ENCODE measurements at places on chromosomes 1 and 21.

GRCh38 chr21:38032082-38032801, 116.0 kb upstream of the KCNJ6 start:
- DNase-seq: no peak

GRCh38 chr1:223016381-223016780, 126.7 kb downstream of the TLR5 start:
- DNase-seq: no peak

GRCh38 chr1:115337276-115337632, 795 bp downstream of the NGF start:
- no peak for DNase-seq

GRCh38 chr1:234692966-234693580, 83.1 kb upstream of the IRF2BP2 start:
- no peak for DNase-seq

- no peak for DNase-seq
These were observed 11.3 kb downstream of the CRABP2 start for GRCh38 chr1:156693848-156694689.

GRCh38 chr1:78619803-78620579, at the start of gene IFI44L:
IFI44L (plus strand) TSS chr1:78620448; CDS start chr1:78627916, 7,468 bp downstream.
- DNase-seq: peak; percentile 50

DNA sequence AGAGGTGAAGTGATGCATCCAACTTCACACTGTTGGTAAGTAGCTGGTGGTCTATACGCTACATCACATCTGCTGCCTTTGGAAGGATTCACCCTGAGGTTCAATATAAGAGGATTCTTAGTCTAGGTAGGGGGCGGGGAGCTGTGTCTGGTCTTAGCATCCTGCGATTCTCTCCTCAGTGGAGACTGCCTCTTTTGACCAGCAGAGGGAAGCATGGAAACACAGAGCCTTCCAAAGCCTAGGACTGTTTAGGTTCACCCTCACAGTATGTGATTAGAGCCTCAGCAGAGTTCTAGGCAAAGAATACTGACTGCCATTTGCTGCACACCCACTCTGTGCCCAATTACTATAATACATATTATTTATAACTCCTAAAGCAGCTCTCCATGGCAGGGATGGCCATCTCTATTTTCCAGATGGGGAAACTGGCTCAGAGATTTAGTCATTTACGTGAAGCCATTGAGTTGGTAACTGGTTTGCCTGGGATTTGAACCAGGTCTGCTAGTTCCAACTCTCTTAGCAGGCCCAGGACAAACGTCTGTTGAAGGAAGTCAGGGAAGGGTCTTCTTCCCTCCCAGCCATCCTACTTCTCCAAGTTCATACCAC, 28.9 kb upstream of the EFCAB14 start:
- DNase-seq: no peak

- no peak for DNase-seq
These were observed 67.6 kb upstream of the LRRC8B start for GRCh38 chr1:89457046-89457445.

DNA sequence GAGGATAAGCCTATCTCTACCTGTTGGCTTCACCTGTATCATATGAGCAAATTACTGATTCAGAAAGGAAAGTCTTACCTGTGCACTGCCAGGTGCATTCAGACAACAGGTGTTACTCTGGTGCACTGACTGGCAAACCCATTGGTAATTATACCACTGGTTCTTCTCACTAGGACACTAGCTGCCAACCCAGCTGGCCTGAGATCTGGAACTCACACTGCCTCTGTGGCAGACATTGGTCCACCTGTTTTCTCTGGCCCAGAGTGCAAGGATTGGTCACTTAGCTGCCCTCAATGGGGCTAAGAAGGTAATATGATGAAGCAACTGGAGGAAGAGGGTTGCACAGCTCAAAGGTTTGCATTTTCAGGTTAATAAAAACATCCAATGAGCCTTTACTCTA, 140.2 kb upstream of the DNAH14 start:
- no peak for DNase-seq

DNA sequence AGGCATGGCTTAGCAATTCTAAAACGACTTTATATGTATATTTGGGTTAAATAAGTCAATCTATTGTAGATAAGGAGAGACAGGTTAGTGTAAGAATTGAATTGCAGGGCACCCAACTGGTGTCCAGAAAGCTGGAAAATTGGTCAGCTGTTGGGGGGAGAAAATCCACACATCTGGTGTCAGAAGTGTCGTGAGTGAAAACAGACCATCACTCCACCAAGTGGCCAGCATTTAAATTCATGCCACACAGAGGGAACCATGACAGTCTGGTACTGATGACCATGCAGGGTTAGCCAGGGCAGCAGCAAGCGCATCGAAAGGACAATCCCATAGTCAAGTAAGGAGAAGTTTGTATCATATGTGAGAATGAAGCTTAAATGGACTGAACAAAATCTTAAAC, 11.7 kb downstream of the LAX1 start:
- DNase-seq: no peak

Data from stimulated activated CD4-positive, alpha-beta T cell treated with anti-CD3 and anti-CD28 coated beads, Interleukin-12 subunit alpha, Interleukin-12 subunit beta, amount 100 ng/mL, for 48 hours (primary cell).